Neural progenitor cell (in vitro differentiated cells): ENCODE measurements at places on chromosomes 1 and 21.

DNA sequence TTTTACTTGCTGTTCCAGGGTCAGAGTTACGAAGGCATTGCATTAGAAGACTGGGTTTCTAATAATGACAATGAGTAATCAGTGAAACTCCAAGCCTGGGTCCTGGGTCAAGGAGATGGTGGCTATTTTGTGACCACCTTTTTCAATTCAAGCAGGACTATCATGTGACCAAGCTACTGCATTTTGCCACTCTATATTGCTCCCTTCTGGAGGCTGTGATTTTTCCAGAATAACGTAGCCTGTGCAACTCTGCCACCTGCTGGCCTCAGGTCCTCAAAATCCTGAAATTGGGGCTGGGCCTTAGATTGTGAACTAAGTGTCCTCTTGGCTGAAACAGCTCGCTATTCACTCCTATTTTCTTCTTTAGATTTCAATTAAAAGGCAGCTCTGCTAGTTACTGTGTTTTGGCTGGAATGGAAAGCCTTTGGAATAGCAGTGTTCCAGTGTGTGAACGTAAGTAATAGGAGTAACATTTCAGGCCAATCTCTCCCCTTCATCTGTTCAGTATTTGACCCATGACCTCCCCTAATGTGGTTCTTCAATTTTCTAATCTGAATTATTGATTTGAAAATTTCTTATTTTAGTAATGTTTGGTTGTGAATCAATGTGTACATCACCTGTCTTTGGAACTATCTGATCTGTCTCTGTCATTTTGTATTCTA, 52.9 kb upstream of the CD46 start:
- peak; percentile 69 for DNase-seq

DNA sequence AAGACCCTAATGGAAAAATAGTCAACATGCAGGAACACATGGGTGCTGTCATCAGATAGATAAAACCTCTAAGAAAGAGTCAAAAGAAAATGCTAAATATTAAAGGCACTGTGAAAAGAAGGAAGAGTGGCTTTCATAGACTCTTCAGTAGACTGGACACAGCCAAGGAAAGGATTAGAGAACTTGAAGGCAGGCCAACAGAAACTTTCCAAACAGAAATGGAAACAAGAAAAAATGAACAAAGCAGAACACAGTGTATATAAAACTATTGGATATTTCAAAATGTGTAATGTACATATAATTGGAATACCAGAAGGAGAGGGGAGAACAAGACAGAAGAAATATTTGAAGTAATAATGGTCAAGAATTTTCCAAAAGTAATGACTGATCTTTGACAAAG, 431.9 kb downstream of the MATN1 start:
- DNase-seq: no peak

DNA sequence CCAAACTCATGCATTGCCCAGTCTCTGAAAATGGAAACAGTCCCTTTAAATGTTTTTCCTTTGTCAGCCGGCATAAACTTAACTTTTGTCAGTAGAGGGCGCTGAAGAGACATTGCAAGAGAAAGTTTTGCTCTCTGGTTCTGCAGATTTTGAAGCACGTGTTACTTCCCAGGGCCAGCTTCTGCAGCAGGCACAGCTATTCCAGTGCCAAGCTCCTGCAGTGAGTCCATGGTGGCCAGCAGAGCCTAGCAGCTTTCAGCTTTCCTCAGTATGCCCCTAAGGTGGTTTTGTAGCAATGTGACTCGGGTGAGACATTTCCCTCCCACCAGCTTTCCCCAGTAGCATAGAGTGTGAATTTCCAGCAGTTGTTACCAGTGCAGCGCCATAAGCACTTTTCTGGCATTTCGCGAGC, 2.6 kb upstream of the IFI44L start:
- DNase-seq: peak; percentile 90

- DNase-seq: no peak
Measured at GRCh38 chr21:36147911-36148310, 8.7 kb upstream of the DOP1B start.

DNA sequence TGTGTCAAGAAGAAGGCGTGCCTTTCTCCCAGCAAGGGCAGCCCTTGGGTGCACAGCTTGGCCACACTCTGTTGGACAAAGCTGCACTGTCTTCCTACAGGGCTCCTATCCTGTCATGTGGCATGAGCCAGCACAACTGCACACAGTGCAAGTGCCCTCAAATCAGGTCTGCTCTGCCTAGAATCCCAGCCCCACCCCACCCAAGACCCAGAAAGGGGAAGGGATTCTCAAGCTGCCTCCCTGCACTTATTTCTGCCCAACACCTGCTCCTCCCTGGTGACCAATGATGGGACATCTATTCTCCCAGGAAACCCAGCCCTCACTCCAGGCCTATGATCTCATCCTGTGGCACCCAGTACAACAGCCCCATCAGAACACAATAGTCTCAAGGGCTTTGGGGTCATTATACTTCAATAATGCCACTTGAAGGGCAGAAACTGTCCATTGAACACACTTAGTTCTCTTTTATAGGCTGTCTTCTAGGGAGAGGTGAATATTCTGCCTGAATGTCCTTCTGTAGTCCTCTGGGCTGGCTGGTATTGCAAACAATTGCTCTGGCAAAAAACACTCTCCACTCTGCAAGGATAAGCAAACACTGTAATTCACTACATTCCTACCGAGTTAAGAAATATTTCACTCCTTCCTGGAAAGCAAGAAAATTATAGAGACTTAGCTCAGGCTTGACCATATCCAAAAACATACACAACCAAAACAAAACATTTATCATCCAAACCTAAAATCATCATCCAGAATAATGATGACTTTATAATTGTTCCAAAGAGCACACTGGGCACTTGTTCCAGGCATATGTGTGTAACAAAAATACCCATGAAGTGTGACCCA, 43.1 kb upstream of the IGSF3 start:
- no peak for DNase-seq
